ENCODE measurements at places on chromosomes 1 and 21.
A peak's percentile ranks its signal among the peaks of the same experiment; 100 is the strongest.

GRCh38 chr21:38531039-38531541, 32.8 kb upstream of the ERG start:
- no peak for DNase-seq

- DNase-seq: no peak
Measured at GRCh38 chr1:167514288-167514687, 4.0 kb downstream of the CD247 start.

GRCh38 chr21:33058527-33058926, 11.4 kb upstream of the OLIG1 start:
- DNase-seq: no peak

- DNase-seq: peak; percentile 82
Measured at GRCh38 chr1:241990040-241990439, 8.9 kb downstream of the MAP1LC3C start.

GRCh38 chr1:98003442-98003841, 82.6 kb upstream of the DPYD start:
- no peak for DNase-seq

- no peak for DNase-seq
Measured at GRCh38 chr21:35119501-35120047, 70.5 kb upstream of the RUNX1 start.

GRCh38 chr1:32100807-32101708, 6.8 kb upstream of the KPNA6 start:
- no peak for DNase-seq

DNA sequence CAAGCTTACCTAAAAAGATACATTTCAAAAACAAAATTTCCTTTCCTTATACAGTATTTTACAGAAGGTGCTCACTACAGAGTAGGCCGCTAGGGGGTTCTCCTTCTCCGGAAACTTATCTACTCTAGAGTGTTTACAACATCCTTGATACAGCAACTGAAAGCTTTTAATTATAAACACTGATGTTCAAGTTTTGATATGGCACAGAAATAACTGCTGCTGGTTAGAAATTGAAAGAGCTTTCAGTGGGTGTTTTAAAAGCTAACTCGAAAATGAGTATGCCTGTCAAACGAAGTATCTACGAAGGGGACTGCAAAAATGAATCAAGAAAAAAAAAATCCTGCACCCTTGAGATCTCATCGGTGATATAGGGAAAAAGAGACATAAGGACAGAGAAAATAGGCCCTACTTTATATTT, 1.0 kb downstream of the YOD1 start:
- no peak for DNase-seq

DNA sequence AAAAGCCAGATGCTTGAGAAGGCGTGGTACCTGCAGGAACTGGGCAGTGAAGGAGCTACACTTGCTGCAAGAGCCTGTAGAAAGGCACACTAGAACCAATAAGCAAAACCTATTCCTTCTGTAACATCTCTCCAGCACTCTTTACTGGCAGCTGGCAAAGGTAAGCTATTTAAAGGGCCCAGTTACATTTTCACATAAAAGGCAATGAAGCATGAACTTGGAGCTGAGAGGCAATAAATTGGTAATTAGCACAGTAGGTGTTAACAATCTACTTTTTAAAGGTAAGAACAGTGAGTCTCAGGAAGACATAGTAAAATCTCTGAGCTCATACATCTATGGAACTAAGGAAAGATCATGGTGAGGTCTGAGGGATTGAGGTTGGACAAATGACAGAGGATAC, 167.1 kb upstream of the OLFM3 start:
- DNase-seq: no peak

- DNase-seq: no peak
Measured at GRCh38 chr21:40243685-40244084, 376.4 kb downstream of the PCP4 start.

DNA sequence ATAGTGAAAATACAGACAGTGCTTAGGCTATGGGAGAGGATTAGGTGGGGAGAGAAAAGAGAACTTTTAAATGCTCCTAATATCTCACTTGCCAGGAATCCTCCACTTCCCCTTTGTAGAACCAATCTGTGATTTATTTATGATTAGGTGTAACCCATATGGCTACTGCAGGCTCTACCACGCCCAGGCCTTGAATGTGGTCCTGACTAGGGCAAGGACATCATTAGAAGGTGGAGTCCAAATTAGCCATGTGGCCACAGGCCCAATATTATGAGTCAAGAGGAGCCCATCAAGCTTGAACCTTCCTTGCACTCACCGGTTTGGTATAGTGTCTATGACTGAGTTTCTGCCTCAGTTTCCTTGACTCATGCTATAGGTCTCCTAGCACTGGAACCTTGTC, 141.4 kb downstream of the HMGB4 start:
- no peak for DNase-seq

DNA sequence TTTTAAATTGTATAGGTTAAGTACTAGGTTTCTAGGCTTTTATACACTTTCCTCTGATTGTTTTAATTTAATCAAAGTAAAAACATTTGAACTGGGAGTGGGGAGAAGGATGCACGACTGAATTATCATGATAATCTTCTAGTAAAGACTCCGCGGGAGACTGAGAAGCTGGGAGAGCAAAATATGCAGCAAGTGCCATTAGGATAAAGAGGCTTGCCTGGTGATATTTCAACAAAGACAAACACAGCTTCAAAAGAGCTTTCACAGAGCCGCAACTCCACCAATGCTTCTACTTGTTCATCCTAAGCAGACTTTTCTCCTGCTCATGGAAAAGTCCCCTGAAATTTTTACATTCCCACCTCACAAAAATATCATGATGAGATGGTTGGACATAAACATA, 239.0 kb upstream of the PTBP2 start:
- DNase-seq: no peak

DNA sequence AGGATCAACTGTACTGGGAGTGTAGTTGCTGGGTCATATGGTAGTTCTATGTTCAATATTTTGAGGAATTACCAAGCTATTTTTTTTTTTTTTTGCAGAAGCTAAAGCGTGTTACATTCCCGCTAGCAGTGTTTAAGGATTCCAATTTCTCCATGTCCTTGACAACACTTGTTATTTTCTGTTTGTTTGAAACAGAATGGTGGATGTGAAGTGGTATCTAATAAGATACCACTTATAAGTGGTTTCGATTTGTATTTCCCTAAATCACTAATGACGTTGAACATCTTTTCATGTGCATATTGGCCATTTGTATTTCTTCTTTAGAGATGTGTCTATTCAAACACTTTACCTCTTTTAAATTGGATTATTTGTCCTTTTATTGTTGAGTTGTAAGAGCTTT, 112.2 kb downstream of the DISP1 start:
- DNase-seq: no peak

DNA sequence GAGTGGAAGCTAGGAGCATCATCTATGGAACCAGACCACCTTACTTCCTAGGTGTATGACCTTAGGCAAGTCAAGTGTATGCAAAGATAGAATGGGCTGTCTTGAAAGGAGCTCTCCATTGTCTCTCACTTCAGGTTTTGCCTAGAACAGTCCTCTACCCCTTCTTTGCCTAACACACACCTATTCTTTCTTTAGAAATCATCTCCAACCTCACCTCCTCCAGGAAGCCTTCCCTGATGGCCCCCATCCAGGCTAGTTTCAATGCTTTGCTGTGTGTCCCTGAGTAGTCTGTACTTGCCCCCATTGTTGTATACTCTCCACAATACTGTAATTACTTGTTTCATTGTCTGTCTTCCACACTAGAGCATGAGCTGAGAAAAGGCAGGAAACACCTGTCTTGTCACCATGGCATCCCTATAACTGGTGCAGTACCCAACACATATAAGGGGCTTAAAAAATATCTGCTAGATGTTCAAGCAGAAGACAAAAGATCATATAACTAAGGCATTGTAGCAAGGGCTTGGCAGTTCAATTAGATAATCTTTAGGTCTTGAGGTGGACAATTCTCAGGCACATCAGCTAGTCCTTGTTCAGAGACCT, 83.0 kb downstream of the RRAGC start:
- DNase-seq: no peak

GRCh38 chr21:16534408-16535101, 804.8 kb downstream of the USP25 start:
- DNase-seq: no peak

DNA sequence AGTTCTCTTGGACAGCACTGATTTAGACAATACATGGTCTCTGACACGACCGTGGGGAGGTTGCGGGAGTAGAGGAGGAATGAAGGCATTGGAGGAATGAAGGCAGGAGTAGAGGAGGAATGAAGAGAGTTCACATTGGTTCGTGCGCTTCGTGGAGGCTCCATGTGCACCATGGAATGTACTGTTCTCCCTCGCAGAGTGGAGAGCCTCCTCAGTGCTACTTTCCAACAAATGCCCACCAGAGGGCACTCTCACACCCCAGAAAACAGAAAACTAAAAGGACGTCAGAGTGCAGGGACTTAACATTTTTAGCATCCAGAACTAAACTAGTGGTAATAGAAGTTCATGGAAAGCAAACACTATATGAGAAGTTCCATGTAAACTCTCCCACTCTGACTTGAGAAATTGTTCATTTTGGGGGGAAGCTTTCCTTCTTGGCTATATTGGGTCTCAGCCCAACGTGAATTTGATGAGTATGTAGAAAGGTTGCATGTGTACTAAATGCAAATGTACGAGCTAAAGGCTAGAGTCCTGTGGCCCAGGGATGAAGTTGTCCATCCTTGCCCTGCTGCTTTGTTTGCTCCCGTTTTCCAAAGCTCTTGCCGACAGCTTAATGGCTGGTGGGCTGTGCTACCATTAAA, 211.6 kb downstream of the LMX1A start:
- DNase-seq: peak; percentile 4

GRCh38 chr1:192747301-192747700, 61.5 kb upstream of the RGS2 start:
- no peak for DNase-seq

GRCh38 chr1:47262787-47263413, 30.9 kb upstream of the TAL1 start:
- DNase-seq: peak; percentile 20

DNA sequence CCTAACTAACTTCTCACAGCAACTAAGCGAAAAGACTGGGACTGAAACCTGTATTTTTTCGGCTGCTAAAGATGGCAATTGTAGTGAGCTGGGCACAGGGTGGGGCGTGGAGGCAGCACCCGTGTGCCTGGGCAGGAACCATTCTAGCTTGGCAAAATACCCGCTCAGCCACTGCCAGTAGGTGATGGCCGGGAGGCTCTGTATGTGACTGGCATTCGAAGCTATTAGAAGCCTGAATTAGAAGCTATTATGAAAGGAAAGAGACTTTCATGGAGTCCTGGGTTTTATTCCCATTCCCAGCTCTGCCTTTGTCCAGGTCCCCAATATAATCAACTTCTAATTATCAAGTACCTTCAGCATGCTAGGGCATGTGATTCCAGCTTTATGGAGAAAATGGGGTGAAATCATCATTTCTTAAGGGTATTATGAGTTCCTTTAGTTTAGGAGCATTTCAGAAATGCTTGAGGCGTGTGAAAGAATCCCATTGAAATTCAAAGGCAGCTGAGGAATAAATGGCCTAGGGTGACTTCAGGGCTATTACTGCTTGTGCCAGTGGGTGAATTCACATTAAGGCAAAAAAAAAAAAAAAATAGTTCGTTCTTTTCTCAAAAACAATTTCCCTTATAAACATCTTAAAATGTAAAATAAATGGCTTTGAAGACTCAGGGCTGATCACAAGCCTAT, 125.6 kb downstream of the KCNN3 start:
- DNase-seq: no peak

DNA sequence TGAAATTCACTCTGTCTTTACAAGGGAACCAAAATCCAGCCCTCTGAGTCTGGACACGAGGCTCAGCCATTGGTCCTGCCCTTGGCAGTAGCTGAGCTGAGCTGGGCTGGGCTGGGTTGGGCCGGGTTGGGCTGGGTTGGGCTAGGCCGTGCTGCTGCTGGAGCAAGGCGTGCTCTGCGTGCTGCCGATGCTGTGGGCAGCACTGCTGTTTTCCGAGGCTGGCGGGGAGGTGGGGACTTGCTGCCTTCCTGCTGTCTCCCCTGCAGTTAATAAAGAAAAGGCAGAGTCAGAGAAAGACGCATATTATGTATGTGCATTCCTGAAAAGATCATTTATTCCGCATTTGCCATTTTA, 182.9 kb downstream of the CDC7 start:
- DNase-seq: no peak

GRCh38 chr1:8643542-8644536, 173.6 kb downstream of the RERE start:
- no peak for DNase-seq

DNA sequence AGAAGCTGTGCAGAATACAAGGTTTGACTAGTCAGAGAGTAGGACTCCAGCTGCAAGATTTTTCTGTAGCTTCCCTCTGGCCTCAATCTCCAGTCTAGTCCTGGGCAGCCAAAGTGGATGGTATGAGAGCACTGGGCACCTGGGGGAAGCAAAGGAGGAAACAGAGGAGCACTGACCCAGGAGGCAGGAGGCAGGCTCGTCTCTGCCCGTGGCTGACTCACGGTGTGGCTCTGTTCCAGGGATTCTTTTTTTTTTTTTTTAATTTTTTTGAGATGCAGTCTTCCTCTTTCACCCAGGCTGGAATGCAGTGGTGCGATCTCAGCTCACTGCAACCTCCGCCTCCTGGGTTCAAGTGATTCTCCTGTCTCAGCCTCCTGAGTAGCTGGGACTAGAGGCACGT, 4.1 kb upstream of the NPPB start:
- no peak for DNase-seq

DNA sequence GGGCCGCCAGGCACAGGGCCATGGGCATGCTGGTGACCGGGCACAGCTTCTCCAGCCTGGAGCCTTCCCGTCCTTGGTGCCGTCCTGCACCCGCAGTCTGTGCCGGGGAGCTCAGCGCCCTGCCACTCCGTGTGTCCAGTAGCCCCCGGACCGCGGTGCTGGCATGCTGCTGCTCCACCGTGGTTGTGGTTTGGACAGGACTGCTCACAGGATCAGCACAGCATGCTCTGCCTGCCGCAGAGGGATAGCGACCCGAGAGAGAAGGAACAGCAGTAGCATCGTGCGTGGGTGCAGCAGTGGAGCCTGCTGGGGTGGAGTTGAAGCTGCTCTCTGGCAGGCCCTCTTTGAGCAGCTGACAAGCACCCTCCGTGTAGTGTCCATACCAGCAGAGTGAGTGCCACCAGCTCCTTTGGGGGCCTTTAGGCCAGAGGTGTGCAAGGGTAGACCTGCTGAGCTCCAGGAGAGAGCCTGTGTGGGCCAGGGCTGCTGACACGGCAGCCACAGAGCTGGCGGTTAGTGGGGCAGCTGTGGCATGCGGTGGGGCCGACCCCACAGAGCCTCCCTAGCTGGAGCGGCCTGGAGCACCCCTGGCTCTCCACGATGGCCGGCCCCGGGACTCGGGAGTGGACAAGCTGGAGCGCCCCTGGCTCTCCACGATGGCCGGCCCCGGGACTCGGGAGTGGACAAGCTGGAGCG, 6.4 kb upstream of the PCBP3 start:
- no peak for DNase-seq

DNA sequence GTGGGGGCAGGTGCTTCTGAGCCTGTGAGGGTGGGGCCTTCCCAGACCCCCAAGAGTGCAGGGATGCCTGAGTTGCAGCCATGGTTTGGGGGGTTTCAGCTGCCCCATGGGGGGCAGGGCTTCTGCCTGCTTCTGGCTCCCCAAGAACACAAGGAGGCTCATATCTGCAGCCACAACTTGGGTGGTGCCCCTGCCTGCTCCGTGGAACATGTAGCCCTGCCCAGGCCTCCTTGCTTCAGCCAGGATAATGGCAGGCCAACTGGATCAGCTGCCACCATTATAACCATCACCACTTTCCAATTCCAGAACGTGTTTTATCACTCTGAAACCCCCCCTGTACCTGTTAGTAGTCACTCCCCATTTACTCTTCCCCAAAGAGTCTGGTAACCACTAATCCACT, 14.0 kb downstream of the ZBTB40 start:
- no peak for DNase-seq

- no peak for DNase-seq
Measured at GRCh38 chr1:56873213-56873612, 18.6 kb downstream of the C8A start.

Measured in smooth muscle cell of the brain vasculature (primary cell).